Endothelial cell (in vitro differentiated cells): ENCODE measurements at places on chromosomes 5 and 9. TPM values are rescaled to one million over a fixed set of nuclear protein-coding genes. Genes with fewer than 3 reads are reported as not detected.

GRCh38 chr9:129639756-129640085 is 2.2 kb downstream of the ASB6 start:
- H3K27me3 ChIP-seq: peaks cover 7% of the 10 kb centered on the region
- H3K36me3 ChIP-seq: peaks cover 26% of the 10 kb centered on the region
- H3K27ac ChIP-seq: no peak overlapping the region
- H3K4me3 ChIP-seq: peak overlapping the region; percentile 51

- H3K36me3 ChIP-seq: peaks cover 4% of the 10 kb centered on the region
- H3K27ac ChIP-seq: no peak overlapping the region
- H3K4me1 ChIP-seq: peaks cover 52% of the 10 kb centered on the region
- DNase-seq: no peak
- H3K27me3 ChIP-seq: peaks cover 16% of the 10 kb centered on the region
These were observed 208.5 kb downstream of the ARHGAP26 start for GRCh38 chr5:142978726-142979125.

The CXCL14 gene
- 0.13 TPM for total RNA-seq

GRCh38 chr5:125974679-125975078 is 448.5 kb upstream of the GRAMD2B start:
- H3K36me3 ChIP-seq: no peaks in the 10 kb centered on the region
- no peaks in the 10 kb centered on the region for H3K4me1 ChIP-seq
- H3K27ac ChIP-seq: no peak overlapping the region
- peaks cover 3% of the 10 kb centered on the region for H3K27me3 ChIP-seq

- H3K27ac ChIP-seq: no peak overlapping the region
- peaks cover 2% of the 10 kb centered on the region for H3K27me3 ChIP-seq
- no peak overlapping the region for H3K4me3 ChIP-seq
- DNase-seq: no peak
- H3K36me3 ChIP-seq: peaks cover 4% of the 10 kb centered on the region
These were observed 255.8 kb downstream of the ARHGAP26 start for GRCh38 chr5:143025971-143026370.

The FOXD4L4 gene
- total RNA-seq: 0.13 TPM

The PFN3 gene
- total RNA-seq: not detected

GRCh38 chr9:89360465-89360864 is 42.2 kb downstream of the SECISBP2 start:
- H3K27ac ChIP-seq: peak overlapping the region; percentile 71
- H3K4me1 ChIP-seq: peaks cover 14% of the 10 kb centered on the region
- no peak for DNase-seq
- H3K36me3 ChIP-seq: peaks cover 33% of the 10 kb centered on the region

DNA sequence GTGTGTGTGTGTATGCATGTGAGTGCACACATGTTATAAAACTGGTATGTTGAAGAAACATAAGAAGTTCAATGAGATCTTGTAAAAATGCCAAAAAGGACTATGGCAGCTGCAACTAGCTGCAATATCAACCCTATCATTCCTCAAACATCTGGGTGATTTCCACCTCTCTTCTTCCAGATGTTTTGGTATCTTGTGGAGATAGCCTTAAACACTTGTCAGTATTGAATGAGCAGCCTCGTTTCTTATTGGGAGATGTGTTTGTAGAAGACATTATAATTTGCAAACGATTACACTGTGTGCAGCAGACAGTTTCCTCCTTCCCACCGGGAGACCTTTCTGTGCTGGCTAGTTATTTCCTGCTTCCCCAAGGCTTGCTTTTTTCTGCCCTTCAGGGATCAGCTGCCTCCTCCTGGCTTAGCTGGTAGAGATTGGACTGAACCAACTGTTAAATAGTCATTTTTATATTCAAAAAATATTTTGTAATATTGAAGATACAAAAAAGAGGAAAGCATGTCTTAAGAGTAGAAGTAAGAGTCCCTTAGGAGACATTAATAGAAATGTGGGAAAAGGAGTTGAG is 168.4 kb upstream of the MPDZ start:
- peaks cover 2% of the 10 kb centered on the region for H3K27me3 ChIP-seq
- DNase-seq: peak; percentile 9
- H3K4me3 ChIP-seq: peak overlapping the region; percentile 42
- H3K36me3 ChIP-seq: no peaks in the 10 kb centered on the region
- peaks cover 64% of the 10 kb centered on the region for H3K4me1 ChIP-seq

GRCh38 chr9:98789483-98790133 is 6.7 kb downstream of the ANKS6 start:
- H3K27ac ChIP-seq: no peak overlapping the region
- DNase-seq: no peak
- peaks cover 1% of the 10 kb centered on the region for H3K36me3 ChIP-seq

- H3K27ac ChIP-seq: no peak overlapping the region
- no peaks in the 10 kb centered on the region for H3K4me1 ChIP-seq
- peaks cover 14% of the 10 kb centered on the region for H3K36me3 ChIP-seq
- DNase-seq: no peak
- no peak overlapping the region for H3K4me3 ChIP-seq
- no peaks in the 10 kb centered on the region for H3K27me3 ChIP-seq
These were observed 69.3 kb upstream of the NIPAL4 start for GRCh38 chr5:157390551-157391297.

The BNC2 gene
- total RNA-seq: 20.1 TPM

The ZBTB26 gene
- total RNA-seq: 9.8 TPM

DNA sequence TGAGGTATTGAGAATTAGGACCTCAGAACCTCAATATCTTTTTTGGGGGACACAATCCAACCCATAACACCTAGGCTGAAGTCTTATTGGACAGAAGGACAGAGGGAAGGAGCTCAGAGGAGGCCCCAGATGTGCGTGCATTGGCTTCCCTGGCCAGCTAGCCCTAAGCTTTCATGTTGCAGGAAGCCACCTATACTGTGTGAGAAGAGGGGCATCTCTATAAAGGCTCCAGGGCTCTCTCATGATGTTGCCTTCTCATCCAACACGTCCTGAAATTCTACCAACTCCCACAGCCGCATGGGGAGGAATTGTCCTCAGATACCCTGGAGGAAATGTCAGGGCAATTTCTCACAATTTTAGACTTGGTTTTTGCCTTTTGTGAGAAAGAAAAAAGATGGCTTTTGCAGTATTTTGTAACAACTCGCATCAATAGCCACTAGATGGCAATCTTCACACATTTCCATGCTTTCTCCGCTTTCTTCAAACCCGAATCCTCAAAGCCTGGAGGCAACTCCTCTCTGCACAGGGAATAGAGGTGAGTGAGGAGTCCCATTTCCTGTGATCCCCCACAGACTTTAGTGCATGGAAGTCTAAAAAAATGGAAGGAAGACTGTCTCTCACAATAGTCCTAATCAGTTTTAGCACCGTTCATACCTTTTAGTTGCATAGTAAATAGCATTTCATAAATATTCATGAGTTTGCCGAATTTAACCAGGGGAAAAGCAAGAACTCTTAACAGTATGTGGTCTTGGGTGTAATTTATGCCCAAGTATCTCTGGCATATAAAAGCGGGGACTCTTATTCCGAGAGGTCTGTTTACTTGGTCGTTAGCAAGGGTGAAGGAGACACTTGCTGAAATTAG is 7.4 kb upstream of the PPP3R2 start:
- peak; percentile 38 for DNase-seq
- no peak overlapping the region for H3K4me3 ChIP-seq
- H3K27ac ChIP-seq: no peak overlapping the region
- peaks cover 4% of the 10 kb centered on the region for H3K36me3 ChIP-seq

- no peaks in the 10 kb centered on the region for H3K4me1 ChIP-seq
- DNase-seq: no peak
- H3K27me3 ChIP-seq: no peaks in the 10 kb centered on the region
- no peak overlapping the region for H3K4me3 ChIP-seq
These were observed 247.6 kb downstream of the TMEM232 start for GRCh38 chr5:110478895-110479294.

- H3K4me3 ChIP-seq: no peak overlapping the region
- peaks cover 14% of the 10 kb centered on the region for H3K4me1 ChIP-seq
- DNase-seq: no peak
- H3K36me3 ChIP-seq: peaks cover 6% of the 10 kb centered on the region
- no peaks in the 10 kb centered on the region for H3K27me3 ChIP-seq
These were observed 12.3 kb upstream of the SUSD1 start for GRCh38 chr9:112187404-112187803.

The GFI1B gene
- not detected for total RNA-seq

The CCNI2 gene
- total RNA-seq: not detected

GRCh38 chr9:81096625-81097024 is 592.7 kb downstream of the TLE1 start:
- no peak overlapping the region for H3K4me3 ChIP-seq
- H3K27me3 ChIP-seq: no peaks in the 10 kb centered on the region
- H3K36me3 ChIP-seq: no peaks in the 10 kb centered on the region

DNA sequence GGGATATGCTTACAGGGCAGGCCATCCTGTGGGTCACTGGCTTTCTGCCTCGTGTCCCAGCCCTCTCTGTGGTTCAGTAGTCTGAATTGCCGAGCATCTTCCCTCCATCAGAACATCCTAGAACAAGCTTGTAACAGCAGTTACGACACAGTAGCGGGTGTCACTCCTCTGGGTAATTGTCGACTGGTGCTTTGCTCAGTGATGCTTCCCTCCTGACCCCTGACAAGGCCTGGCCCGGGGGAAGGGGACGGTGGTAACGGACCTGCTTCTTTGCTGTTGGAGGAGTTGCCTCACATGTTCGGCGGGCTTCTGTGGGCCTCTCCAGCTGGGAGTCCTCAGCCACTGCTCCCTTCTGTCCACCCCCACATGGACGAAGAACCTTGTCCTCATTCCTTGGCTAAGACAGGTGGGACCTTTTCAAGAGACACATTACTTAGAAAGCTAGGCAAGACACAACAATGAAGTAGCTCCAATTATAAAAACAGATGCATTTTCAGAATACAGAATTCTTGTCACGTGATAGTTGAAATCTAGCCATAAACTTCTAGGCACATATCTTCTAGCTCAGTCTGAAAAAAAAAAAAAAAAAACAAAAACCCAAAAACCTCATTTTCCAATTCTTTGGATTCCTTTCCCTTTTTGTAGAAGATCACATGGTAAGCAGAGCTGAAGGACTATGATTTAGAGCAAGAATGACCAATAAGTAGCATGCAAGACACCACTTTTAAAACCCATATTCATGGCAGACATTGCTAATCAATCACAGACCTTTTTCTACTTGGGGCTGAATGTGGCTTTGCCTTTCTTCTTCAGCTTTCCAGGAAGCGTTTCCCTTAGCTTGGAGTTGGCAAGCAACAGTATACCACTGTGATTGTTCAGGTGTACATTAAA is 25.0 kb downstream of the HMCN2 start:
- no peak for DNase-seq
- H3K4me3 ChIP-seq: no peak overlapping the region
- peaks cover 8% of the 10 kb centered on the region for H3K27me3 ChIP-seq
- no peak overlapping the region for H3K27ac ChIP-seq
- no peaks in the 10 kb centered on the region for H3K4me1 ChIP-seq
- peaks cover 4% of the 10 kb centered on the region for H3K36me3 ChIP-seq

GRCh38 chr9:130174025-130174424 is 1.8 kb downstream of the NCS1 start:
- H3K27me3 ChIP-seq: peaks cover 11% of the 10 kb centered on the region
- H3K27ac ChIP-seq: no peak overlapping the region
- peaks cover 4% of the 10 kb centered on the region for H3K36me3 ChIP-seq
- no peak for DNase-seq
- peaks cover 4% of the 10 kb centered on the region for H3K4me1 ChIP-seq
- peak overlapping the region; percentile 42 for H3K4me3 ChIP-seq

- H3K4me3 ChIP-seq: no peak overlapping the region
- no peak overlapping the region for H3K27ac ChIP-seq
- DNase-seq: no peak
These were observed 545.3 kb downstream of the PDE4D start for GRCh38 chr5:59348189-59348588.

GRCh38 chr5:120735076-120735475 is 271.0 kb downstream of the PRR16 start:
- H3K4me1 ChIP-seq: no peaks in the 10 kb centered on the region
- H3K27ac ChIP-seq: no peak overlapping the region
- no peaks in the 10 kb centered on the region for H3K36me3 ChIP-seq
- H3K27me3 ChIP-seq: no peaks in the 10 kb centered on the region
- H3K4me3 ChIP-seq: no peak overlapping the region

DNA sequence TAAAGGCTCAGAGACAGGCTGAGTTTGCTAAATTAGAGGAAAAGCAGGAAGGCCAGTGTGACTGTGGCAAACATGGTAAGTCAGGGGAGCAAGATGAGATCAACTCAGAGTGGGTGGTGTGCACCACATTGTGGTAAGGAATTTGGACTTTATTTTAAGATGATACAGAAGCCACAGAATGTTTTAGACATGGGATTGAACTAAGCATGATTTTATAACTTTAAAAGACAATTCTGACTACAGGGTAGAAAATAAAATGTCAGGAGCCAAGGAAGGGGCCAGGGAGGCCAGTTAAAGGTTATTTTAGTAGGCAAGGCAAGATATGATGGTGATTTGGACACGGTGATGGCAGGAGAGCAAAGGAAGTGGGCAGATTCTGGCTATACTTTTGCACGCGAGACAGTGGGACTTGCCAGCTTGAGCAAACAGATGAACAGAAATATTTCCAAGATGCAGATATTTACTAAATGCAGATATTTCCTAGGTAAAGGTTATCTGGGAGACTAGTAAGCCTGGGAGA is 53.9 kb downstream of the TSSK1B start:
- H3K4me3 ChIP-seq: no peak overlapping the region
- H3K4me1 ChIP-seq: peaks cover 18% of the 10 kb centered on the region
- no peak for DNase-seq
- no peaks in the 10 kb centered on the region for H3K27me3 ChIP-seq
- H3K27ac ChIP-seq: no peak overlapping the region
- H3K36me3 ChIP-seq: no peaks in the 10 kb centered on the region

The HSD17B3 gene
- total RNA-seq: not detected

GRCh38 chr5:151509231-151509630 is 61.8 kb downstream of the SLC36A1 start:
- H3K4me3 ChIP-seq: no peak overlapping the region
- no peaks in the 10 kb centered on the region for H3K27me3 ChIP-seq
- no peaks in the 10 kb centered on the region for H3K36me3 ChIP-seq

The ZNF883 gene
- 6.1 TPM for total RNA-seq

The RGMB gene
- 24.5 TPM for total RNA-seq

DNA sequence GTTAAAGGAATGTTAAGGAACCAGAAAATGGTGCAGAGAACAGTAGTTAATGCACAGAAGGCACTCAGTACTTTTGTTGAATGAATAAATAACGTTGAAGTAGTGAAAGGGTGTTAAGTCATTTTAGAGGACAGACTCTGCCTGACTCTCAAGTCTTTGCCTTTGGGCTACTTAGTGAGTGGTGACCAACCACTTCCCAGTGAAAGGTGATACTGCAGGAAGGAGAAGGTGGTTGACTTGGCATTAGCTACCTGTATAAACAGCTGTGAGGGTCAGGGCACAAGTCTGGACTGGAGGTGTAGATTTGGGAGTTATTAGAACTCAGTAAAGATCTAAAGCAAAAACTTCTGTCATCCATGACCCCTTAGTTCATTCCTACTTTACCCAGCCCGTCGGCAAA is 4.9 kb upstream of the SHB start:
- peaks cover 12% of the 10 kb centered on the region for H3K27me3 ChIP-seq
- no peaks in the 10 kb centered on the region for H3K36me3 ChIP-seq
- DNase-seq: no peak
- H3K27ac ChIP-seq: no peak overlapping the region
- peaks cover 10% of the 10 kb centered on the region for H3K4me1 ChIP-seq

The TAF11L11 gene
- not detected for total RNA-seq

DNA sequence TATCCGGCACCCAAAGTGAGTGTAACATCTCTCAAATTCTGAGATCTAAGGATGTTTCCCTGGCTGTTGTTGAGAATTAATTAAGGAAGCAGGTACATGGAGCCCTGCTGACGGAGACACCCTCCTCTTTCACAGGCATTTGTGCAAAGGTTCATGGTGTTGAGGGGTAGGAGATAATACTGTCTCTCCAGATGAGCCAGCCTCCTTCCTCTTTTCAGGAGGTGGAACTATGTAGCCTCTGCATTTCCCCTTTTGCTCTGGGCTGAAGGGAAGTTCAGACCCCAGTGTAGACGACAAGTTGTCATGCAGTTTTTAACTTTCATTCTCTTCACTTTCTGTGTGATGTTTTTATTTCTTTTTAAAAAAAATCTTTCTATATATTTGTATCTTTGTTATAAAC is 107.5 kb downstream of the GALNT10 start:
- no peaks in the 10 kb centered on the region for H3K27me3 ChIP-seq
- peaks cover 4% of the 10 kb centered on the region for H3K36me3 ChIP-seq
- no peak overlapping the region for H3K27ac ChIP-seq
- no peak overlapping the region for H3K4me3 ChIP-seq
- DNase-seq: no peak
